ENCODE measurements at places on chromosomes 5 and 9.

DNA sequence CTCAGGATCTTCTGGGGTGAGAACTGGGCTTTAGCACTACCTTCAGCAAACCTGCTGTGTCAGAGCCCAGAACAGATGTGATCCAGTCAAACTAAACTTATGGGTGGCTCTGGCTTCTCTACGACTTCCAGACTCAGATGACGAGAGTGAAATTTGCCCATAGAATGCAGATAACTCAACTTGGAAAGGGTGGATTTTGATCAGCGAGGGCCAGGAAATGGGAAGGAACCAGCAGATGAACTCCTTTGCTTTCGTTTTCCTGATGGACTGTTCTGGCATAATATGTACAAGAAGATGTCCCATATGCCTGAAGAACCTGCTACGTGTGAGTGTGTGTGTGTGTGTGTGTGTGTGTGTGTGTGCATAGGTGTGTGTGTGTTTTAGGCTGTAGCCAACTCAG, 132.0 kb upstream of the MOCS2 start:
- no peak for DNase-seq

DNA sequence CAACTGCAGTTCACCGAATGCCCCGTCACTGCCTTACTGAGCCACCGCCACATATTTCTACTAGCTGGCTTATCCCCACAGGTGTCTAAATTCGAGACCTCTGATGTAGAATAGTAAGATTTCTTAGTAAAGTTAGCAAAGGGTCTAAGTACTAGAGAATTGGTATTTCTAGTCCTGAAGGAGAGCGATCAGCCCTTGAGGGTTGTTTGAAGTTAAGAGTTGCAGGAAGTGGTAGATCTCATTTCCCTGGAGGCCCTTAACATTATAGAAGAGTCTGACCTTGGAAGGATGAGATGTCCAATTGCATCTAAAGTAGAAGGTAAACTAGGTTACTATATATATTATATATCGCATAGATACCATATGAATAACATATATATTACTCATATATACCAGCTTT, 451.8 kb downstream of the CCDC171 start:
- no peak for DNase-seq

DNA sequence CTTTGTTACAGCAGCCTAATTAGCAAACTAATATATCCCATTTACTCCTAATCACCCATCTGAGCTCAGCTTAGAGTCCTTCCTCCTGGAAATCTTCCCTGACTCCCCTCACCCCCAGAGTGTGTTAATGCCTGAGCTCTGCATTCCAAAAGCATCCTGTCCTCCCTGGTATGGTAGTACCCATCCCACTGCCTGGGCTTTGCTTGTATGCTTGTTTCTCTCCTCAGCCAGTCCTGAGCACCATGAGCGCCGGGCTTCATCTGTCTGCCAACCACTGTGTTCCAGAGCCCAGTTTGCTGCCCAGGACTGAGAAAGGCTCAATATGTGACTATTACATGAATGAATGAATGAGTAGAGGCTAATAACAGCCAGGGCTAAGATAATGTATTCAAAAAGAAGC, 272.4 kb downstream of the CDK5RAP2 start:
- no peak for DNase-seq

- no peak for DNase-seq
These were observed 71.2 kb downstream of the SYK start for GRCh38 chr9:90872835-90873294.

- DNase-seq, result no peak
These were observed 329.3 kb upstream of the ADCY2 start for GRCh38 chr5:7066471-7067235.

DNA sequence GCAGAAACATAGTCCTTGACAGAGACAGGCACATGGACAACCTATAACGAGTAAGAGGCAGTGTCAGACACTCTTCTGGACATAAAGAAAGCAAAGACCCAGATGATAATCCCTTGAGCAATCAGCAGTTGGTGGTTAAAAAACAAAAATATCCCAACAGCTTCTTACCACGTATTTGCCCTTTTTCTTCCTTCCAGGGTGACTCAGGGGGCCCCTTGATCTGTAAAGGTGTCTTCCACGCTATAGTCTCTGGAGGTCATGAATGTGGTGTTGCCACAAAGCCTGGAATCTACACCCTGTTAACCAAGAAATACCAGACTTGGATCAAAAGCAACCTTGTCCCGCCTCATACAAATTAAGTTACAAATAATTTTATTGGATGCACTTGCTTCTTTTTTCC, 9.5 kb downstream of the GZMK start:
- DNase-seq, result no peak
